Heart right ventricle (tissue), 16 donors: ENCODE measurements at places on chromosomes 4 and X.

DNA sequence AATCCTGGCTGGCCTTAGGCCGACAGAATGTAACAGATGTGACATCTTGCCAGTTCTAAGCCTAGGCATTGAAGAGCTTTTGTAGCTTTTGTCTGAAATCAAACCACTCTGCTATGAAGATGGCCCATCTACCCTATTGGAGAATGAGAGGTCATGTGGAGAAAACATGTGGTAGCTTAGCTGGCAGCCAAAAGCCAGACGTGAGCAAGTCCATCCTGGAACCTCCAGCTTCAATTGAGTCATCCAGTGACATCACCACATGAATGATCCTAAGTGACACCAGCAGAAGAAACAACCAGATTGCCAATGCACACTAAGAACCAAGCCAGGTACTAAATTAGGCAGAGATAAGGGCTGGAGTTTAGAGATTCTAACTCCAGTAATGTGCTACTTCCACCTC is 154.8 kb upstream of the ZFP42 start:
- no peak for DNase-seq

DNA sequence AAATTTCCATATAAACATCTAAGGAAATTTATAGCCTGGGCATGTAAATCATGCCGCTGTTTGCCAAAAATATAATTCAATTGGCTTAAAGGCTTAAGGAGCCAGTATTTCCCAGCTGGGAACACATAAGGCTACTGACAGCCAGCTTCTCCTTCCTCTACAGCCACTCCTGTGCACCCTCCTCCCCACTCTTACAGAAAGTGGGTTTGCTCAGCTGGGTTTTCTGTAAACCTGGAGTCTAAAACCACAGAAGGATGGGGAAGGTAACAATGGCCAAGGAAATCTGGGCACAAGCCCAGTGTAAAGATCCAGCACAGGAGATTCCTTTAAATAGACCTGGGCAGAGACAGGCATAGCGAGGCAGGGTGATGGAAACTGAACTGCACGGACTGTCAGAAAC is 18.5 kb downstream of the ACSL1 start:
- no peak for DNase-seq

DNA sequence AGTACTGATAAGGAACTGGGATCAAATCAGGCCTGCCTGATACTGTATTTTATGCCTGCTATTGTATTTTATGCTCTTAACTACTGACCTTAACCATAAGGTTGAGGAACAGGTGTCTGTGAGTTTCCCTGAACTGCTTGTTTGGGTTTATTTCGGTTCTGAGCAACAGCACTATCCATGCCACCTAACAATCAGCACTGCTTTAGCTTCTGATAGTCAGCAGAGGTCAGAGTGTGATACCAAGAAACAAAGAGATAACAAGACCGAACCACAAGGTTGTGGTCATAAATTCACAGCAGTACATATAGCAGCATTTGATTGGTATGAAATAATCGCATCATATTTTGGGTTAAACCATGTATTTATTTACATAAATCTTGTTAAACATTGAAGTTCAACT is 362.2 kb downstream of the FGF13 start:
- no peak for DNase-seq

DNA sequence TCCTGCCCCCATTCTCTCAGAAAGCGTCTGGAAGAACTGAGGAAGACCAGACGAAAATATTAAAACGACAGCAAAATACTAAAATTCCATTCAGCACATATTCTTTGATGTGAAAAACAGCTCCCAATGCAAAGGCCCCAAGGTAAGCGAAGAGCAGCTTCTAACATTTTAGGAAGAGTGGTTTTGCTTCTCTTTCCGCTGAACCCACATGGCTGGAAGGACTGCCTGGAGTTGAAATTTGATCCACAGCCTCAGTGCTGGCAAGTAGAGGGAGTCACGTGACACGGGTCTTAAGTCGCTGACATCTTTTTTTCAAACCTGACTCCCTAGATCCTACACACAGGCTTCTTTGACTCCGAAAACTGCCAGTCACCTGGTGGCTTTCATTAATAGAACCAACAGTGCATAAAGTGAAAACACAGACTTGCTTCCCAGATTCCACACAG is at the start of gene FAM13A:
Gene FAM13A (minus strand): TSS at position 233 of the 446 bp plus-strand sequence. CDS start 221 bp downstream, at position 12.
- peak; percentile 84 for DNase-seq

DNA sequence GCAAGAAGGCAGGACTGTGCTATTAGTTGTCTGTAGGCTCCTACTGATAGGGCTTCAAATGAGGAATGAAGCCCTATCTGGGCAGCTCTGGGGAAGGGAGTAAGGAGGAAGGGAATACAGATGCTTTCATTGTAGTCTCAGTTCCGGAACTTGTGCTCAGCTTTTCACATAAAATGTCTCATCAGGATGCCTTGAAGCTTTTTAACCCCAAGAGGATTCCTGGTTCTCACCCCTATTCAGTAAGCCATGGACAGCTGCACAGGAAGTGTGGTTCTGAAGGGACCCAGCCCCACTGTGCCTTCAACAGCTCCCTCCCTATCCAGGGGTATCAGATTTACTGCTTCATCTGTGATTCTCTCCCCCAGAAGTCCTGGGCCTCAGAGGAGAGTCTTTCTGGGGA is 5.0 kb downstream of the ARMCX5 start:
- no peak for DNase-seq

- no peak for DNase-seq
Measured at GRCh38 chr4:34261799-34262314, 1982.5 kb downstream of the ARAP2 start.

- no peak for DNase-seq
Measured at GRCh38 chr4:78846258-78846657, 70.1 kb downstream of the BMP2K start.

DNA sequence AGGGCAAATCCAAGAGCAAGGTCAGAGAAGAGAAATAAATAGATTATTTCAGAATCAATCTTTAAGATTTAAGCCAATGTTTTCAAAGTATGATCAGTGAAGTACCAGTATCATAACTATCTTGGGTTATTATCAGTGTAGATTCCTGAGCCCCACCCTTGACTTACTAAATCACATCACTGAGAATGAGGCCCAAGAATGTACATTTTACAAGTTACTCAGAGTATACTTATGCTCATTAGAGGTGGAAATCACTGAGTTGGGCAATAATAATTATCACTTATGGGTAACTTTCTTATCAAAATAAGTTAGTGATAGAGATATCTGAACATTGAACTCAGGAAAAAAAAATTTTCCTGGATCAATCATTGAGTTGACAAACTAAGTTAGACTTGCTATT is 121.6 kb upstream of the NOCT start:
- DNase-seq: no peak

DNA sequence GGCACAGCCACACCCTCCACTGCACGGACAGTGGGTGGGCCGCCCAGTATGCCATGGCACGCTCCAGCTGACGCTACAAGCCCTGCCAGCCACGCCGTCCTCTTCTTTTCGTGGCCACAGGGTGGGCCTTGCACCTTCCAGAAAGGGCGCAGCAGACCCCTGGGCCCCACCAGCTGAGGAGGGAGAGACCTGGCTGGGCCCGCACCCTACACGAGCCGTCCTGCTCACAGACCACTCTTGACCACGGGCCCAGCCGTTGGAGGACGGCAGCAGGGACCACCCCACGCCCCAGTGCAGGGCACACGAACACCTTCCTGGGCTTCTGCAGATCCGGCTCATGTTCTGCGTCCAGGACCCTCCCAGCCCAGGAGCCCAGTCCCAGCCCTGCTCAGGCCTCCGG is 27.1 kb downstream of the FAM53A start:
- no peak for DNase-seq

DNA sequence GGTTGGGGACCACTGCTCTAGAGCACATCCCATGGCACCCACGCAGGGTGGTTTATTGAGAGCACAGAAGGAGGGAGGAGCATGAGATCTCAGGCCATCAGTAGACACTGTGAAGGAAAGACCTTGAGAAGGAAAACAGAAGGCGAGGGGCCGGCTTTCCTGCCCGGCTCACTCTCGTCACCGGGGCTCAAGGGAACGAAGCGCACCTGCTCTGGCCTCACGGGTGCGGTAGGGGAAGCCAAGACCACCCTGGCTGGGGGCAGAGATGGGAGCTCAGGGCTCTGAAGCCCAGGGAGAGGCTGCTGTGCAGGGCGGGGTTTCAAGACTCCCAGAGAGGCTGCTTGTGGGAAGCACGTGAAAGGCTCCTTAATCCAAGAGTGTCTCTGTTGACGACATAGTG is 105.9 kb downstream of the TNIP2 start:
- no peak for DNase-seq

- no peak for DNase-seq
Measured at GRCh38 chrX:43661521-43662240, 5.6 kb downstream of the MAOA start.

GRCh38 chrX:55523356-55523755 is 33.7 kb upstream of the USP51 start:
- no peak for DNase-seq

DNA sequence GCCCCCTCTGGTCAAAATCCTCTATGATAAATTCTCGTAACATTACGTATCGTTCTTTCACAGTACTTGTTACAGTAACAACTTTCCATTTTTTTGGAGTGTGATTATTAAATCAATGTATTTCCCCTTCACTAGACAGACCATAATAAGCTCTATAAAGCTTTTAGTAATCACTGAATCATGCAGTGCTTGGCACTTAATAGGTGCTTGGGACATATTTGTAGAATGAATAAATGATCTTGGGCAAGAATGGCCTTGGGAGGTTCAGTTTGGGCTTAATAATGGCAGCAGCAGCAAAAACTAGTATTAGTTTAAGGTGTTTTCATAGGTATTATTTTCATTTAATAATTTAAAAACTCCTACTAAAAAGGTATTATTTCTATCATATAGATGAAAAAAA is 33.4 kb upstream of the SFRP2 start:
- DNase-seq: no peak

- no peak for DNase-seq
Measured at GRCh38 chrX:18687856-18688495, 16.1 kb upstream of the RS1 start.

GRCh38 chr4:55723403-55723802 is 87.3 kb upstream of the NMU start:
- DNase-seq: no peak

DNA sequence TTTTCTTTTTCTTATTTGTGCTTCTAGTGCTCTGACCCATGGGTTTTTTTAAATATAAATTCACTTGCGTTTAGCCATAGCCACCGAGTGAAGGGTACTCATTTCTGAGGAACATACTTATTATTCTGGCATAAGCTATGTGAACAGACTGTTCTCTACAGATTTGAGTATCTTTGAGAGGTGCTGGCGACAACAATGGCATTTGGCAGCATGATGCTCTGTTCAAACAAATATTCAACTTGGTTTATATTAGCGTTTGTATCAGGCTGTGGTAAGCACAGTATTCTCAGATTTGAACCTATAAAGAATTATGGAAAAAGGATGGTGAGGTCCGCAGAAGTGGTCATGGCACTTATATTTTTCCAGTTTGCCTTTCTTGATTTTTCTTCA is 108.7 kb upstream of the LIMCH1 start:
- no peak for DNase-seq

DNA sequence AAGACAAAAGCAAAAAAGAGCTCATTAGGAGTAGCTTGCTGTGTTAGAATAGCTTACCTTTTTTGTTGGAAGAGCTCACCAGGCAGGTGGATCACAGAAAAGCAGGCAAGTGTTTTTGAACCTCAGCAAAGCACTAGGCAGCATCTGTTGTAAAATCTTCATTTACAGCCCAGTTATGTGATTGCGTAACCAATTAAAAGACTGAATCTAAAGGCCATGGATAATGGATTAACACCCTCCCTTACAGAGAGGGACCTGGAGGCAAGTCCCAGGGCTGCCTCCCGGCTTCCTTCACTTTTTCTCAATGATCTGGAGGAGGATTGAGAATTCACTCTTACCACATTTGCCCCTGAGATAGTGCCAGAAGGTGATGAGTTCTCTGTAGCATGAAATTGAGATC is 51.1 kb downstream of the MAMLD1 start:
- DNase-seq: no peak

- no peak for DNase-seq
Measured at GRCh38 chrX:15864629-15865028, 10.0 kb upstream of the AP1S2 start.

DNA sequence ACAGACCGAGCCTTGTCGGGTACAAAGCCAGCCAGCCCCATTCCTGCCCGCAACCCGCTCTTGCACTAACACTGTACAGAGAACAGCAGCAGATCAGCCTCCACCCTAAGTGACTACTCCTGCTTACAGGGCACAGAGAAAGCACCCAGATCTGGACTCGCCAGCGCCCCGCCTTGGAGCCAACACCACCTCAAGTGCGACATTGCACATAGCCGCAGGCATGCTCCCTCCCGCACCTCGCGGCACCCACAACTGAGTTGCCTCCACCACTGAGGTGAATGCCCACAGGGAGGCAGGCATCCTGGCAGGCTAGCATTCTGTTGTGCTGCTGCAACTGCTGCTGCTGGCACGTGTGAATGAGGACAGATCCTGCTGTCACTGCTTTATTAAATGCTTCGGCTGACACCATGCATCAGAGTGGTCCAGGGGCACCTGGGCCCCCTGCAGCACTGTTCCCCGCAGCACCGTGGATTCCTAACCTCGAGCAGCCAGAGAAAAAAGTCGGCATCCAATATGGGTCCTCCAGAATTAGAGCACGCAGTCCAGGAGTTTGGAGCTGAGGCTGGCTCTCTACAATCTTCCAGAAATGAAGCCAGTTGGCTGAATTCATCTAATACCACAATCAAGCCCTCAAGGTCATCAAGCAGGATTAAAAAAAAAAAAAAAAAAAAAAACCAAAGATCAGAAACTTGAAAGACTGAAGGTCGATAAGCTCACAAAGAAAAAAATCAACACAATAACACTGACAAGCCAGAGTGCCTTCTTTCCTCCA is 352.9 kb downstream of the GASK1B start:
- no peak for DNase-seq

DNA sequence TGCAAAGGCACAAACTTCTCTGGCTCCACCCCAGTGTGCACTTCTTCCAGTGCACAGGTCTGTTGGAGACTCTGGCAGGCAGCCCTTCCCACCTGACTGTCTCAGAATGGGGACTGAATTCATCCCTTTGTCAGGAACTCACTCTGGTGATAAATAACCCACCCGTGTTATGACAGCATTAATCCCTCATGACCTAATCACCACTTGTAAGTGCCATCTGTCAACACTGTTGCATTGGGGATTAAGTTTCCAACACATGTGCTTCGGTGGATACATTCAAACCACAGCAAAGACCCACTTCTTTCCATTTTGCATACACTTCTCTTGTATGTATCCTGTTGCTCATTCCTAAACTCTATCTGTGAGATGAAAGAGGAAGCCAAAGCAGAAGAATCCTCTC is 1002.9 kb upstream of the IGFBP7 start:
- DNase-seq: no peak

GRCh38 chr4:101701551-101701950 is 89.0 kb upstream of the BANK1 start:
- DNase-seq: no peak

- no peak for DNase-seq
Measured at GRCh38 chr4:171334549-171334948, 478.7 kb upstream of the GALNTL6 start.

DNA sequence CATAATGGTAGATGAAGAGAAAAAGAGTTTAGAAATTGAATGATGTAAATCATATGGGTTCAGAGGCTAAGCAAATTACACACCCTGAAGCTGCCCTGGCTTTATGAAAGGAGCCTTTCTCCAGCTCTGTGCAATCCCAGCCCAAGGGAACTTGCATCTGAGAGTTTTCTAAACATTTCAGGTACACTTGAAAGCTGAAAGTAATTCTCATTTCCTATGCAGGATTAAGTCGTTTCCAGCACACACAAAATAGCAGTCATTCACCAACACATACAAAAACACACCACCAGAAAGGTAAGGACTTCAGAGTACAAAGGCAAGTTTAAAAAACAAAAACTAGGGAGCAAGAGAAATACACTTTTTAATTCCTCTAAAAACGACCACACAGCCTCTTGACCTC is 1.7 kb downstream of the PDGFC start:
- no peak for DNase-seq

GRCh38 chr4:106369456-106370060 is 980 bp upstream of the GIMD1 start:
- DNase-seq: peak; percentile 11
